ENCODE measurements at places on chromosomes 3 and 15. TPM values are rescaled to one million over a fixed set of nuclear protein-coding genes. Genes with fewer than 3 reads are reported as not detected.
A peak's percentile ranks its signal among the peaks of the same experiment; 100 is the strongest.

- no peak for DNase-seq
These were observed 347.5 kb upstream of the RBMS3 start for GRCh38 chr3:28933337-28933736.

DNA sequence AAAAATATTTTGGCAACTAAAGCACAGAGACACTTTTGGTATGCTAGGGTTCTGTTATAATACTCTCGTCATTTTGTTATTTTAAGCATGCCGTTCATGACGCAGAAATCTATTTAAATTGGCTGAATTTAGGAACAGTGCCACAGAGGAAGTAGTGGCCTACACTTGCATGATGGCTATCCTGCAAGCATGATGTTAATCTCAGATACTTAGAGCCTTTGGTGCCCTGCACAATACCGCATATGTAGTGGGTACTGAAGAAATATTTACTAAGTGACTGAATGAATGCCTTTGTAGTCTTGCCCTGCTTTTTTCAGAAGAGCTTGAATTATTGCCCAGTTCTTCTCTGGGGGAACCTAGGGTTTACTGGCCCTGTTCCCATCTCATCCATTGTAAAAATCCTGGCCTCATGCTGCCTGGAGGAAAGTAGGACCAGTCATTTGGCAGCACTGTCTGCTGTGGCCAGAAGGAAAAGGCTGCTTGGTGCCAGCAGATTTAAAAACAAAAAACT lies 79.0 kb downstream of the SERPINI1 start:
- DNase-seq, result no peak

GRCh38 chr3:165837058-165837525 lies at the start of gene BCHE:
BCHE (minus strand) TSS chr3:165837423; CDS start chr3:165831033, 6,390 bp downstream.
- no peak for DNase-seq

Gene EIF4A2
- 425 TPM for total RNA-seq

Gene POLQ
- total RNA-seq, result 56.8 TPM

Gene CPN2
- not detected for total RNA-seq

DNA sequence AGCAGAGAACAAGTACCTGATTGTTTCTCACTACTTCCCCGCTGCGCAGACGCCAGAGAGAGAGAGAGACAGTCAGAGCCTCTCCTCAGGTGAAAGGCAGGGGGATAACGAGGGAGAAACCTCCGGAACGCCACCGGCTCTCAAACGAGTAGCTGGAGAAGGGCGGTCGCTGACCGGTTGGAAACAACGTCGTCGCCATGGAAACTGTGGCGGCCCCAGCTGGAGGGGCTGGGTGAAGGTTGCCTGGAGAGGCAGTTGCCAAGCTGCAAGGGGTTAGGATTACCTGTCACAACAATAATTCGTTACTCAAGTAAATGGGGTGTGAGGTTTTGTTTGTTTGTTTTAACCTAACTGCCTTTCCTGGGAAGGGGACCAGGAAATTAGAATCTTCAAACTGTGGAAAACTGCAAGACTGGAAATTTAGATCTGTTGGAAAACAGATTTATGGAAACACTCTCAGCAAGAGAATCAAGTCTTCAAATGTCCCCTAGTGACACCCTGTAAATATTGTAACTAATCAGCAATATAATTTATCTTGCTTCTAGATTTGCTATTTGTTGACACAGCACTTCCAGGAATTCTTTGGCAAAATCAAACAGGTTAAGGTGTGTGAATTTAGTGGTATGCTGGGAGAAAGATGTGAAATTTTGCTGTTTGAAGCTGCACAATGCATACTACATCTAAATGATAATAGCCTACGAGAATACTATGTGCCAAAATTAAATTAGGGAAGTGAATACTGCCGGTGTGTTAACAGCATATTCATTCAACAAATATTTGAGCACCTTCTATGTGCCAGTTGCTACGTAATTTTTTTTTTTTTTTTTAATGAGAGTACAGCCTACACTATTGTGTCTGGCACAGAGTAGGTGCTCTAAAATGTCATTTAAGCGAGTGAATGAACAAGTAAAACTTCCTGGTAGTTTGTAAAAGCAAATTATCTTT lies at the start of gene DNAH12:
DNAH12 (minus strand) TSS at position 164 of the 945 bp plus-strand sequence. CDS start 1,474 bp downstream, outside the sequence.
- peak; percentile 38 for DNase-seq

GRCh38 chr3:177596248-177596815 lies 399.1 kb upstream of the TBL1XR1 start:
- DNase-seq, result no peak

- no peak for DNase-seq
These were observed 23.7 kb downstream of the ADCY5 start for GRCh38 chr3:123424999-123425712.

GRCh38 chr3:18295171-18295920 lies 129.8 kb downstream of the SATB1 start:
- peak; percentile 68 for DNase-seq

Gene LNP1
- total RNA-seq, result 10.8 TPM

Gene ELL3
- total RNA-seq, result 134 TPM

GRCh38 chr15:57272771-57273357 lies 103.4 kb upstream of the CGNL1 start:
- no peak for DNase-seq

DNA sequence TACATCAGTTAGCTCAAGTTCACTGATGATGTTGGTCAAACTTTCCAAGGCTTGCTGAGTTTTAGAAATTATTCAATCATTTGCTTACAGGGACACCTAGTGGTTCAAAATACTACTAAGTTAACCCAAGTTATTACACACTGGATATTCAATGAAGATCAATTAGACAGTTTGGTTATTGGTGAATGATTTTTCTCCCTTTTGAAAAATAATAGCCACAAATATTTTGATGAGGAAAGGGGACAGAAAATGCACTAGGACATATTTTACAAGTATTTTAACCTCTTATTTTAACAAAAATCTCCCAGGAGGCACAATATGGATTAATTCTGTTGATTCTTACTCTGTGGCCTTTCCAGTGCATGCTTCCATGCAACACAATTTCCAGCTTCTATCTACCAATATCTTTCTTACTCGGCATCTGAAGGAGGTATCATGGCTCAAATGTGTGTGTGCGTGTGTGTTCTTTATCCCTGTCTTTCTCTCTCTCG lies 20.1 kb upstream of the GOLGA6L2 start:
- peak; percentile 14 for DNase-seq

Gene GPR160
- 115 TPM for total RNA-seq

Gene COL7A1
- 10.8 TPM for total RNA-seq

Gene DZIP1L
- total RNA-seq, result not detected

DNA sequence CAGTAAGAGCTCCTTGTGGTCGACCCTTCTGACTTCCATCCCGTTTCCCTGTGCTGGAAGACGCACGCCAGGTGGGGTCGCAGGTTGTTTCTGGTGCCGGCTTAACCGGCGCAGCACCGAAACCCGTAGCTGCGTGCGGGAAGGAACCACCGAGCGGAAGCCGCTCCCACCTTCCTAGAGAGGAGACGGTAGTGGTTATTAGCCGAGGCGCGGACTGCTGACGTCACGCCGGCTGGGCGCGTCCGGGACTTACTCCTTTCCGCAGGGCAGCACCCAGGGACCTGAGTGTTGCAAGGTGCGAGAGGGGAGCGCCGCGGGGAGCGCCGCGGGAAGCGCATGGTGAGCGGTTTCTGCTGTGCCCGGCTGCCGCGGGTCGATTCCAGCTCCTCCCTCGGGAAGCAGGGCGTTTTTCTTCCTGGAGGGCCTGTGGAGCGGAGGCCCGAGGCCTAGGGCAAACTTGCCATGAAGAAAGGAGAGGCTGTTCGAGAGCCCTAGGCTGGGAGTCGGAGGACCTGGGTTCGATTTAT lies at the start of gene ZNF501:
ZNF501 (plus strand) TSS at position 252 of the 527 bp plus-strand sequence. CDS start 4,787 bp downstream, outside the sequence.
- peak; percentile 78 for DNase-seq

DNA sequence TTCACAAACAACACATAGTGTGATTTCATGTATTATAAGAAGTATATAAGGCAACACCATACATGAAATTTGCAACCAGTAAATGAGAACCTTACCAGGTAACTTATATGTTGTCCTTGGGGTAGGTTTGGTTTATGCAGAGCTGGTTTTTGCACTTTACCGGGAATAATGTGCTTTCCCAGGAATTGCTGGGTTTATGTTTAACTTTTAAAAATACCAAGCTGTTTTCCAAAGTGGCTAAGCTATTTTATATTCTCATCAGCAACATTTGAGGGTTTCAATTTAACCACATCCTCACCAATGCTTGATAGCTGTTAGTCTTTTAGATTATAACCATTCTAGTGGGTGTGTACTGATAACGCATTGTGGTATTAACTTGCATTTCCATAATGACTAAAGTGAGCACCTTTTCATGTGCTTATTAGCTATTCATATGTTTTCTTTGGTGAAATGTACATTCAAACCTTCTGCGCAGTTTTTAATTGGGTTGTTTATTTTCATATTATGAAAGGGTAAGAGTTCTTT lies 71.6 kb downstream of the KY start:
- DNase-seq, result no peak

DNA sequence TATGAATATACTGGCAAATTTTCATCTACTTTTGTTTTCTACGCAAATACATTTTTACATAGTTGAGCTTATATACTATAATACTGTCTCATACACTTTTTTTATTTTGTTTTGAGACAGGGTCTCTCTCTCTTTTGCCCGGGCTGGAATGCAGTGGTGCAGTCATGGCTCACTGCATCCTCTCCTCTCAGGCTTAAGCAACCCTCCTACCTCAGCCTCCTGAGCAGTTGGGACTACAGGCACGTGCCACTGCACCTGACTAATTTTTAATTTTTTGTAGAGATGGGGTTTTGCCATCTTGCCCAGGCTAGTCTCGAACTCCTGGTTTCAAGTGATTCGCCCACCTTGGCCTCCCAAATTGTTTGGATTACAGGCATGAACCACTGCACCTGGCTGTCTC lies 25.9 kb downstream of the HACL1 start:
- no peak for DNase-seq

Gene MESP2
- not detected for total RNA-seq

DNA sequence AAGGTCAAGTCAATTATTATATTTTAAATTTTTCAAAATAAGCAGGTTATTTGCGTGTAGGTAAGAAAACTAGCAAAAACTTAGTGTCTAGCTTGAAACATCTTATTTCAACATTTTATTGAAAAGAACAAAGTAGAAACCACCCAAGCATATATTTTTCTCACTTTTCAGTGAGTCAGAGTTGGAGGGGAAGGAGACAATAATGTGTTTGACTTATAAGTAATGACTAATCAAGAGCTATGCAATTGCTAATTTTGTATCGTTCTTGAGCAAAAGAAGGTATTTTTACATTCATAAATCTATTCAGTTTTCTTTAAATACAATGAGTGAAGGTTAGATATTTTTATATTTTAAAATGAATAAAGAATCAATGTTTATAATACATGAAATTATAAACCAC lies 54.4 kb upstream of the P2RY1 start:
- DNase-seq, result no peak

DNA sequence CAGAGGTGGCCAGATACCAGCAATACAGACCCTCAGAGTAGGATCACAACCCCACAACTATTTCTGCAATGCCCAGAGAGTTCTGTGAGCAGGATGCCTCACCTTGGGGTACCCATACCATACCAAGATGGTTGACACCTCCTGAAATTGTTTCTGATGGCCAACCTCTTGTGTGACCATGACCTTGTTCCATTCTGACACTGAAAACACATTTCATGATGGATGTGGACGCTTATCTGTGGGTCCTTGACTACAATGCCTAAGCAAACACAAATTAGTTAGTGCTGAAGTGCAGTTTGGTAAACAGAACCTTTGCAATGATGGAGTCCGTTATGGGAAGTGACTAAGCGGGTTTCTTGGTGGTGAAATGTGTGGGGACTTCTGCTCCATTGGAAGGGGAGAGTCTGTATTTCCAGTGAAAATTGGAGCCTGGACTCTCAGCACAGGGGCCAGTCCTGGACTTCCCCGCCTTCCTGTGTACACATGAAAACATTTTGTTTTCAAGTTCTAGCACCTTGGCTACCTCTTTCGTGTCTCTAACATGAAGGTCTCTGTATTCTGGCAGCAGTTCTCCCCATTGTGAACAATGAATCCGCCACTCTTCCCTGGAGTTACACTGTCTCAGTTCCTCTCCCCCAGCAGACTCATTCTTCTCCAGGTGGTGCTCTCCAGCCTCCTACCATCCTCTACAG lies 106.2 kb downstream of the XXYLT1 start:
- no peak for DNase-seq

DNA sequence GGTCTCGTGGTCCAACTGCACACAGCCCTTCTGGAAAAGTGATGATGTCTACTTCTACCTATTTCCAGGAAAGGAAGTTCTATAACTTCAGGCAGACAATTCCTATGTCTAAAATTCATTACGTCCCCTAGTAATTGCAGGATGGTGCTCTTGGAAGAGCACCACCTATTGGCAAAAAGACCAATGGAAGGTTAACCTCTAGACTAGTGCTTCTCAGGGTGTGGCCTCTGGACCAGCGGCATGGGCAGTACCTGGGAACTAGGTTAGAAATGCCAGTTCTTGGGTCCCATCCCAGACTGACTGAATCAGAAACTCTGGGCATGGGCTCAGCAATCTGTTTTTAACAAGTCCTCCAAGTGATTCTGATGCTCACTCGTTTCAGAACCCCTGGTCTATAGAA lies 258.3 kb upstream of the ICE2 start:
- DNase-seq, result peak; percentile 8

Gene SLC6A6
- 44.6 TPM for total RNA-seq

DNA sequence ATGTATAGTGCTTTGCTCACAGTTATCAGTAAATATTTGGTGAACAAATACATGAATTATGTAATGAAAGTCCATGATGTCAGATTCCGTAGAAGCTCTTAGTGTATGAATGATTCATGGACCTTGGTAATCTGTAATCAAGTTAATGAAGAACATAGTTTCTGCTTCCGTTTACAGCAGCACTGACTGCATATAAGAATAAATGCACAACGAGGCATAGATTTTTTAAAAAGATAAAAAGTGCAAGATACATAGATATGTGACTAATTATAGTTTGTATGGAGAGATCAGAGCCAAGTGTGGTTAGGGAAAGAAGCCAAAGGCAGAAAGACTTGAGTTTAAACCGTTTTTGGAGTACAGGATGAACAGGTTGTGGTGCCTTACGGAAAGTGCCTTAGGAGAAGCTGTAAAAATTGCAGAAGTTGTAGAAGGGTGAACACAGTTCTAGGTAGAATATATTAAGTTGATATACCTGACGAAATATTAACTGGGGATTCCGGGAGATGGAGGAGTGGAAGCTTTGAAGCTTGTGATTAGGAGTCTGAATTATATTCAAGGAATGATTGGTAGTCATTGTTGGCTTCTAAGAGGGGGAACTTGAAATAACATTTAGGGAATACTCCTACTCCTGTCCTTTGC lies 293.1 kb downstream of the NLGN1 start:
- DNase-seq, result no peak

DNA sequence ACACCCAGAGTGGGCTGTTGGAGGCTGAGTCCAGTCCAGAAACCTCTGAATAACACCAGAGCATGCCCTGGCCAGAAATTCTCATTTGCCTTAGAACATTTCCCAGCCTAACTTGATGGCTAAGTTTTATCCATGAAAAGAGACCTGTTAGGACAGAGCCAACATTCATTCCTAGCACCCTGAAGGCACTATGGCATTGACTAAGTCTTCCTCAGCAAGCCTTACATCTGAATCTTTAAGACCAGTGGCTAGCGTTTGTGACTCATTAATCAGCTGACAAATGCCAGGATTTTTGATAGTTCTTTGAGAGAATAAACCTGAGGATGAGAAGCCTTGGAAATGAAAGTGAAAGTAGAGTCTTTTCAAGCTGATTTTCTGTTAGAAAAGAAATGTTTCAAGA lies 1087.1 kb upstream of the ALCAM start:
- no peak for DNase-seq

Gene HIGD2B
- total RNA-seq, result 0.33 TPM

Gene ATXN7
- 42.2 TPM for total RNA-seq

GRCh38 chr15:51973775-51974174 lies 2.2 kb upstream of the LEO1 start:
- no peak for DNase-seq

GRCh38 chr3:155572085-155572484 lies 172.8 kb downstream of the PLCH1 start:
- DNase-seq, result no peak

GRCh38 chr3:139906418-139906817 lies 28.6 kb upstream of the CLSTN2 start:
- DNase-seq, result no peak

Measured in OCI-LY7 (cell line).